ENCODE measurements at places on chromosomes 2 and 18. TPM values are rescaled to one million over a fixed set of nuclear protein-coding genes. Genes with fewer than 3 reads are reported as not detected.

DNA sequence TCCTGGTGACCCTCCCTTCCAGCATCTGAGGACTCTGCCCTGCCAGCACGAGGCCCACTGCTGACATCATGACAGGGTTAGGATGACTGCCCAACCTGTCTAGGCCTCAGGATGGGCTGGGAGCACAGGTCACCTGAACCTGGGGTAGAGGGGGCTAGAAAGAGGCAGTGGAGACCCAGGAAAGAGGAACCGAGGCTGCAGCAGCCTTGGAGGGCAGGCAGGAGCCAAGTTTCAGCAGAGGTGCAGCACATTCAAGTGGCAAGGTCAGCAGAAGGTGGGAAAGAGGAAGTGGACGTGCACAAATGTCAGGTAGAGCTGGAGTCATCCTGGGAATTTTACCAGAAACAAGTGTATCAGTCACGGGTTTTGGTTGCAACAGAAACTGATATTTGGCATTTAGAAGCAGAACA, 13.6 kb upstream of the RAB10 start:
- DNase-seq: no peak

- no peak for DNase-seq
Observed at GRCh38 chr2:56133931-56134629, 49.7 kb upstream of the CCDC85A start.

- no peak for DNase-seq
Observed at GRCh38 chr2:196551014-196551413, 88.5 kb upstream of the CCDC150 start.

- no peak for DNase-seq
Observed at GRCh38 chr2:200399046-200399445, 92.6 kb downstream of the SPATS2L start.

DNA sequence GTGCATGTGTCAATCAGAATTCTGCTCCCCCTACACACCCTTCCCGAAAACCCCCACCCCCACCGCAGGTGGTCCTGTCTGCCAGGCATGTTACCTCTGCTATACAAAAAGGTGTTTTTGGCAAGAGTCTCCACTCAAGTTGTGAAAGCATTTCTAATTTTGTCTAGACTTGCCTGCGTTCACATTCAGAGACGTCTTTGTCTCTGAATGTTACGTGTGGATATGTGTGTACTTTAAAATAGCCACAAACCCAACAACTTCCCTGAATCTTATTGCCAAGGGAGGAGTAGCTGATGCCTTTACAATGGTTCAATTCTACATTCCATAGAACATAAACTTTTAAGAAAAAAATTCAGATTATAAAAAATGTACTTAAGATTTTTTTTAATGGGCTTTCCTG, 66.6 kb downstream of the ITGA4 start:
- DNase-seq: no peak

DNA sequence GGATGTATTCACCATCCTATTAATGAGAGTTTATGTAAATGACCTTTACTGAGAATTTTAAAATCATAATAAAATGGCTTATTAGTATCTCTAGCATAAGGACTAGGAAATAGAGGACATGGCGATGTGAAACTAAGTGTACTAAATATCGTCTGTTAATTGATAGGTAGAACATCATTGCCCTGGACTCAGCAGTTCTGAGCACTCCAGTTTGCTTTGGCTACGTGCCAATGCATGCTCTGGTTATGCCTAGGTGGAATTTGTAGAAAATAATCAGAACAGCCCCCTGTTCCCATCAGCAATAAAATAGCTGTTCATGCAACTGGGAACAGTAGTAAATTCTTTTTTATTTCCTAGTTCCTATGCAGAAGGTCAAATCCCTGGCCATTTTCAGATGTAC, 247.8 kb downstream of the DOK6 start:
- DNase-seq: no peak

GRCh38 chr18:56884511-56884910, 233.4 kb downstream of the WDR7 start:
- no peak for DNase-seq

DNA sequence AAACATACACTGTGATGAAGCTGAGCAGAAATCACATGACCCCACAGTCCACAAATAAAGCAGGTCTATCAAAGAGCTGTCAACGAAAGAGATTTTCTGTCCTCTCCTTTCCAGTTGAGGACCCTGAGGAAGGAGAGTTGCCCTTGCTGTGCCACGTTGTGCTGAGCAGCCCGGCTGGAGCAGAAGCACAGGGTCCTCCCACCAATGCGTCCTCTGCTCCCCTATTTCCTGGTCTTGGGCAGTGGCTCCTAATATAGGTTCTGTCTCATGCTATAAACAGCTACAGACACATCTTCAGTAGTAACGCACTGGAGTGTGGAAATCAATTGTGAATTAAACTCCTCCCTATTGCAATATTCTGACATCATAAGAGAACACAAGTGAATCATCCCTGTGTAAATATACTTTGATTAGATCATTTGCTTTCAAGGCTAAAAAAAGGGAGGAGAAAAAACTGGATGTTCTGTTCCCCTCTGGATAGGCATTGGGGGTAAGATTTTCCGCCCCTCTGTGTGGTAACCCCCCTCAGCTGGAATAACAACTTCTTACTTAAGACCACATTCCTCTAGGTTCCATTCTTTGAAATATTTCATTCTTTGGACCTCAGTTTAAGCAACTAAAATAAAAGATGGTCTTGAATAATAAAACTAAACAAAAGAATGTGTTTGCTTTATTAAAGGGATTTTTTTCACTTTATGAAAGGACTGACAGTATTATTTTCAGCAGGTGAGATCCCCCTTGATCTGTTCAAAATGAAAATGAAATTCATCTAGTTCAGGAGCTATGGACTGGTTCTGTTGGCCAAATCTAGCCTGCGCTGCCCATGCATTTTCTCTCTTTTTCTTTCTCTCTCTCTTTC, 8.3 kb upstream of the RHOB start:
- no peak for DNase-seq

DNA sequence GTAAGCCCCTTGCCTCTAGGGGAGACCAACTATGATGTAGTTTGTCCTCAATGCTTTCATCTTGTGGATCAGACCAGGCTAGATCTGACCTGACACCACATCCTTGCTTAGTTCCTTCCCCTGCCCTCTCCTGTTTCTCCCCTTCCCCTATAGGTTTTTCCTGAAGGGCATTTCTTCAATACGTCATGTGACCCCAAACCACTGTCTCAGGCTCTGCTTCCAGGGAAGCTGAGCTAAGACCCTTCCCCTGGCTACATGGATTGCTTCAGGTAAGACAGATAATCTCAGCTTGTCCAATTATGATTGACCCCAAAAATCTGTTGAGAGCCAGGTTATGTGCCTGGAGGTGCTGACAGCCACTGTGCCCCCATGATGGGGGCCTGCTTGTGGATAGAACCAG, 22.6 kb upstream of the TTL start:
- no peak for DNase-seq

GRCh38 chr2:72103690-72104089, 44.0 kb downstream of the CYP26B1 start:
- no peak for DNase-seq

GRCh38 chr2:217309056-217309455, 449.2 kb upstream of the TNP1 start:
- DNase-seq: no peak

- DNase-seq: peak; percentile 75
Observed at GRCh38 chr2:183242937-183243336, 118.7 kb downstream of the NUP35 start.

- DNase-seq: peak; percentile 14
Observed at GRCh38 chr2:36530983-36531354, 67.0 kb downstream of the FEZ2 start.

- DNase-seq: no peak
Observed at GRCh38 chr2:71530641-71531332, 77.4 kb downstream of the DYSF start.

DNA sequence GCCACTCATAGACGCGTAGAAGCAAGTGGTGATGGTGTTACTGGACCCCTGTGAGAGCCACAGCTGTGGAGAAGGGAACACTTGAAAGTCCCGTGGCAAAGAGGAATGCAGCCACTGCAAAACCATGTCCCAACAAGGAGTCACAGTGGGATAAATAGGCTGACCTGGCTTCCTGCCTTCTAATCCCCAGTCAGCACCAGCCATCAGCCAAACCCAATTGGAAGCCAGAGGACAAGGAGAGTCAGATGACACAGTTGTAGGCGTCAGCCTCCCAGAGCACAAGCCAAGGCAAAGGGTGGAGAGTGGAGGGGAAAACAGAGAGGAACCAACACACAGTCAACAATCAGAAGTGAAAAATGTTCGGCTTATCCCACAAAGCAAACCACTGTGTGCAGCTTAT, 5.5 kb upstream of the CYBRD1 start:
- DNase-seq: no peak

DNA sequence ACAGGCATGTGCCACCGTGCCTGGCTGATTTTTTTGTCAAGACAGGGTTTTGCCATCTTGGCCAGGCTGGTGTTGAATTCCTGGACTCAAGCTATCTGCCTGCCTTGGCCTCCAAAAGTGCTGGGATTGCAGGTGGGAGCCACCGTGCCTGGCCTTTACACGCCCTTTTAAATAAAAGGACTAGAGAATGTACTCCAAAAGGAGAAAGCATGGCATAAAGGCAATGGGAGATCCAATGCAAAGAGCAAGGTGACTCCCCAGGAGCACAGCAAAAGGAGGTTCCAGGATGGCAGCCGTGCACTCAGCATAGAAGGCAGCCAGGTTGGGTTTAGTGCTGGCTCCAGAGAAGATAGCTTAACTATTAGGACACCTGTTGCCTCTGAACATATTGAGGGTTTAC, 27.1 kb downstream of the ASB1 start:
- DNase-seq: no peak

- DNase-seq: no peak
Observed at GRCh38 chr2:71611781-71612527, 158.6 kb downstream of the DYSF start.

DNA sequence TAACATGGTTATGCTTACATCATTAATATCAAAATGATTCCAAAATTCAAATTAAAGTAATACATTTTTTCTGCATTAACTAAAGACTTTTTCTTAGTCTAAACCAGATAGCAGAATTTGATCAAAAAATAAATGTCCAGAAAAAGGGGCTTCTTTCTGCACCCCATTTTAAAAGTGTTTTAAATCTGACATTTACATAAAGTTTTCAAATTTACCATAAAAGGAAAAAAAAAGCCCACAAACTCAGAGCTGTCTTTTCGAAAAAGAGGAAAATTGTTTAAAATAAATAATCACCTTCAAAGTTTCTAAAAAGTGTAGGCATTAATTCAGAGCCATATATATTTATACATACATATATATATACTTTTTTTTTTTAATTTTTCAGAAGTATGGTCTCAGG, 1.5 kb downstream of the FASTKD1 start:
- DNase-seq: no peak

- no peak for DNase-seq
Observed at GRCh38 chr2:200762127-200762526, 49.6 kb upstream of the BZW1 start.

DNA sequence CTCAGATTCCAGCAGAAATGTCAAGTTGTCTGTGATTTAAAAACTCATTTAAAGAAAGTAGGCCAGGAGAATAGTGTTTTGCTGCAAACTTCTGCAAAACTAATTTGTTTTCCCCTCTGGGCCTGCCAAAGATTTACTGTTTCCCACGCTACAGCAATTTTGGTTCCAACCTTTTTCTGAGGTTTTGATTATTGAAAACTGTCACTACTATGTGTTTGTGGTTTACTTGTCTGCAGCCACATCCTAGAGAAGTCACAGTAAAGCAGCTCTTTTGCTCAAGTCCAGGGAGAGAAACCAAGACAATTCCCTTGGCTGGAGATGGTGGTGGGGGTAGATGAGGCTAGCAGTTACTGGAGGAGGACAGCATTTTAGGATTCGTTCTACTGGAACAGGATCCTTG, 12.8 kb downstream of the IL1R2 start:
- DNase-seq: no peak

DNA sequence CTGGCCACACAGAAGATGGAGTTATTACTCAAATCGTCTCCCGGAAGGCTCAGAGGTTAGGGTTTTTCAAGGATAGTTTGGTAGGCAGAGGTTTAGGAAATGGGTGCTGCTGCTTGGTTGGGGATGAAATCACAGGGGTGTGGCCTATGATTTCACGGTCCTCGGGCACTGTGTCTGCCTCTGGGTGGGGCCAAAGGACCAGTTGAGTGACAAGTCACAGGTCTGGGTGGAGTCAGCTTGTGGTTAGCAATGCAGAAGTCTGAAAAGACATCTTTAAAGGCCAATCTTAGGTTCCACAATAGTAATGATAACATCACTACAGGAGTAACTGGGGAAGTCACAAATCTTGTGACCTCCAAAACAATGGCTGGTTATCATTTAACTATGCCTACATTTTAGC, 387.8 kb downstream of the ZNF521 start:
- no peak for DNase-seq

GRCh38 chr2:69222953-69223658, 163.9 kb downstream of the GFPT1 start:
- no peak for DNase-seq

DNA sequence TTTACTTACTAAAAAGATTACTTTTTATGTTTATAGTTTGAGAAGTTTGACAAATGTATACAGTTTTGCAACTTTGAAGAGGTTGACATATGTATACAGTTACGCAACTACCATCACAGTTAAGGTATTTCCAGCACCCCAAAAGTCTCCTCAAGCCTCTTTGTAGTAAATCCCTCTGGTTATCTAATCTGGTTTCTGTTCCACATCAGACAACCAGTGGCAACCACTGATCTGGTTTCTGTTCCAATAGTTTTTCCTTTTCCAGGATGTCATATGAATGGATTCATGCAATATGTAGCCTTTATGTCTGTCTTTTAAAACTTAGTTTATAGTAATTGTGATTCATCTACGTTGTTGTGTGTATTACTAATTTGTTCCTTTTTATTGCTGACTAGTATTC, 23.5 kb downstream of the IFIH1 start:
- no peak for DNase-seq

DNA sequence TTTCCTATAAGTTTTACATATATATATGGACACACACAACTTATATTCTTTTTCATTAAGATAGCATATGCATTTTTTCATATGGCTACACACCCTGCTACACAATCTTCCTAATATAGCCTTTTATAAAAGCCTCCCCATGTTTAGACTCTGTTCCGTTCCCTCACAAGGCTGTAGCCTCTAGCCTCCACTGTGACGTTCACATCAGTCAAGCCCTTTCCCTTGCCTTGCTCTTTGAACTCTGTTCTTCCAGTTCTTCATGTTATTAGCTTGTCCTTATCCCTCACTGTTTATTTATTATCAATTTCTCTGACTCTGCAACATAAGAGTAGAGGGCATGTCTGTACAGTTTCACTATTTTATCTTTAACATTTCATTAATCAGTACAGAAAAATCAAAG, 38.9 kb downstream of the HADHB start:
- no peak for DNase-seq

SCYGR2 gene
- not detected for total RNA-seq

STK36 gene
- total RNA-seq: 61.3 TPM

STAT4 gene
- total RNA-seq: 8.9 TPM

ADD2 gene
- total RNA-seq: 122 TPM

KIAA2012 gene
- total RNA-seq: 1.2 TPM

SPDYA gene
- 2.3 TPM for total RNA-seq

TMEM214 gene
- total RNA-seq: 36.2 TPM

CYP27A1 gene
- total RNA-seq: 49.0 TPM

PCARE gene
- total RNA-seq: not detected

ONECUT2 gene
- 4.5 TPM for total RNA-seq

TRIM43 gene
- total RNA-seq: 0.59 TPM

KCNS3 gene
- total RNA-seq: 22.8 TPM

DYTN gene
- not detected for total RNA-seq

NAT8 gene
- total RNA-seq: not detected

UGT1A10 gene
- total RNA-seq: not detected

COL5A2 gene
- 163 TPM for total RNA-seq

FAM228A gene
- total RNA-seq: 0.88 TPM

Measured in spinal cord (tissue), 10 donors.